ENCODE measurements at places on chromosomes 7 and 10.

DNA sequence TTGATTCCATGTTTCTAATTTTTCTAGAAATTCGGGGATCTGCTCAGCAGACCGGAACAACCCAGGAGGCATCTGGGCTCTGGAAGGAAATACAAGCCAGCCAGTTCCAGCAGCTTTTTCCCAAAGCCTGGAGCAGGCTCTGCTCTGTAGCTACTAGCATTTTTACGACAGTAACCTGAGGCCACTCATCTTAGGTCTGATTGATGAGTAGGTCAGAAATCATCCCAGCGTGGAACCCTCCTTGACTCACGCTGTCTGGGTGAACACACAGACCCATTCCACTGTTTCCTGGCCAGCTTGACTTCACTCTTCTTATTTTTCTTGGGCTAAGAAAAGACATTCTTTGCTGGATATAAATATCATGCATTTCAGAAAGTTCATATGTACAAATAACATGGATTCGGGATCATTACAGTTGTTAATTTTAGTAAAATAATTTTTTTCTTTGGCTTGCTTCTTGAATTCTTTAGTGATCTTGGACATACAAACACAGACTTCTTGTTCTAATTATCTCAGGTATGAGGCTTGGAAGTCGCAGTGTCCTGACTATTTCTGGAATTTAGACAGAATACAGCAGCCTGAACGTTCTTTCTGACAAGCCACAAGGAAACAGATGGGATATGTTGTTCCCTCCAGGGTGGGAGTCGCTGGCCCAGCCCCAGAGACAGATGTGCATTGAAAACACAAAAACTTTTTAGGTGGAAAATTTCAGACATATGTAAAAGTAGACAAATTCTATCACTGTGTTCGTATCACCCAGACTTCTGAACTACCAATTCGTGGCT, 54.6 kb upstream of the PITRM1 start:
- DNase-seq, result no peak

DNA sequence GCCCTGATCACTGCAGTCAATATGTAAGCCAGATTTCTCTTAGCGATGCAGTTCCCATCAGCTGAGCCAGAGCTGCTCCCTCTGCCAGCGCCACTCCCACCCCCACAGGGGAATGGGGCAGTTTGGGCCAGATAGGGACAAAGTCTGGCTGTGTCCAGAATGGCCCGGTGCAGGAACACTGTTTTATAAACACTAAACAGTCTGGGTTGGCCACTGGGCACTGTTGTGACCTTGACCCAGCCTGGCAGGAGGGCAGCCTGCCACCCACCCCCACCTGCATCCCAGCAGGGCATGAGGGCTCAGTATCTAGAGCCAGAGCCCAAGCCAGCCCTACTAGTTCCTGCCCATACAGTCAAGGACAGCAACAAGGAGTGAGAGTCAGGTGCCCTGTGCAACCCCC, 1.3 kb downstream of the OGDHL start:
- no peak for DNase-seq

- no peak for DNase-seq
Observed at GRCh38 chr7:50409856-50410745, 40.0 kb downstream of the FIGNL1 start.

DNA sequence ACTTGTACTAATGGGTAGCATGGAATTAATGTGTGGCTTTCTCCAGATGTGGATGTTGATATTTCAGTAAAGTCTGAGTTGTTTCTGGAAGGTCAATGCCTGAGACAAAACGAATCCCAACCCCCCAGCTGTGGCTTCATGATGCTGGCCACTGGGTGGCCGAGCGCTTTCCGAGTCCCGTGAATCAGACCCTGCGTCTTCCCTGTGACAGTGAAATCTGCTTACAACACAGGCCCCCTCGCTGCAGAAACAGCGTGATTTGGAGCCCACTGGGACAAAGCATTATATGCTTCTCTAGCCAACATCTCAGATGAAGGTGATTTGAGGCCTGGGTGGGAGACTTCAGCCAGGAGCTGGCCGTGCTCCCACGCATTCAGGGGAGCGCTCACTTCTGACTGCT, 124.7 kb downstream of the WDR37 start:
- DNase-seq, result no peak

- DNase-seq, result no peak
Observed at GRCh38 chr10:30437031-30437841, 3.3 kb downstream of the MAP3K8 start.

GRCh38 chr10:92789067-92789466, 59.3 kb upstream of the EXOC6 start:
- DNase-seq, result no peak

GRCh38 chr7:86768967-86769760, 125.5 kb downstream of the GRM3 start:
- no peak for DNase-seq

- DNase-seq, result no peak
Observed at GRCh38 chr10:111648046-111648445, 535.5 kb downstream of the GPAM start.

DNA sequence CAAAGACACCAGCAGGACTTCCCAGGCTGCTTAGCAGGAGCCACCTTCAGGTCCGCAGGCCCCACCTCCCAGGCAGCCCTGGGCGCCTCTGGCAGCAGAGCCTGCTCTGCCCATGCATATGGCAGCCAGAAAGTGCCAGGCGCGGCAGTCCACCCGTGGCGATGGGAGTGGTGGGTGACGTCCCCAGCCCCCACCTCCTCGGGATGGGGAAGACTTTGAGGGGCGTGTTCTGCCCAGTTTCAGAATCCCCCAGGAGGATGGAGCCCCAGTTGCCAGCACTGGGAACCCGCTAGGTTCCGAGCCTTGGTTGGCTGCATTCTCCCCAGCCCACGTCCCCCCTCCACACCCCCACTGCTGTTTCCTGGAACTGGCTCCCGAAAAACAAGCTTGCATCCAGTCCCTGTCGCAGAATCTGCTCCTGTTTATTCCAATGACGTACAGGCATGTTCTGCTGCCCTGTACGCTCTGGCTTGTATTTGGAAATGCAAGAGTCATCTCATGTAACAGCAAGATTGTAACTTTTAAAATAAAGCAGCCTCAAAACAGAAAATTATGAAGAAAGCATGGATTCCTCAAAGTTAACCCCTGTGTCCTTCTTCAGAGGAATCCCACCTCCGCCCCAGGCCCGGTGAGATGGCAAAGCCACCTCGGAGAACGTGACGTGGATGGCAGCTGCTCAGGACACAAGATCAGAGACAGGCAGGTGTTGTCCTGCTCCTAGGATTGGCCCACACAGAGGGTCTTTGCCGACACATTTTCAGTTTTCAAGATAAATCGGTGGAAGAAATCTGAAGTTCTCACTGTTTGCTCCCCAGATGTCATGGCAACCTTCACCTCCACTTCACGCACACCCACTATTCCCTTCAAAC, 87.8 kb upstream of the PPP2R2D start:
- DNase-seq, result no peak

GRCh38 chr10:95525033-95525418, 36.1 kb downstream of the SORBS1 start:
- no peak for DNase-seq

- DNase-seq, result no peak
Observed at GRCh38 chr7:113891828-113892227, 27.0 kb downstream of the PPP1R3A start.

DNA sequence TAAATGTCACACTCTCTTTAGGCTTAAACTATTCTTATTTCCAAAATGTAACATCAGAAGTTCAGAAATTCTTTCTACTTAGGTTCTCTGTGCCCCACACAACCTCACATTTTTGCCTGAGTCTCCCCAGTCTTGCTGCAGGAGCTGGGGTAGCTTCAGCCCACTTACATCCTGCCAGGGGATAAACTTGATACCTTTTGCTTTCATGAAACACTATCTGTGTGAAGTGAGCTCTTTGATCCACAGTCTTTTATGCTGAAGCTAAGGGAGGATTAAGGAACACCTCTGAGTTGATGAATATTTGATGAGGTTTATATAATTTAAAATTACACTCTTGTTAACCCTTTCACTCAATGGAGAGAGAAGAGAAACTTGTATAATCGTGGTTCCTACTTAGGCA, 341.0 kb downstream of the AUTS2 start:
- DNase-seq, result no peak

DNA sequence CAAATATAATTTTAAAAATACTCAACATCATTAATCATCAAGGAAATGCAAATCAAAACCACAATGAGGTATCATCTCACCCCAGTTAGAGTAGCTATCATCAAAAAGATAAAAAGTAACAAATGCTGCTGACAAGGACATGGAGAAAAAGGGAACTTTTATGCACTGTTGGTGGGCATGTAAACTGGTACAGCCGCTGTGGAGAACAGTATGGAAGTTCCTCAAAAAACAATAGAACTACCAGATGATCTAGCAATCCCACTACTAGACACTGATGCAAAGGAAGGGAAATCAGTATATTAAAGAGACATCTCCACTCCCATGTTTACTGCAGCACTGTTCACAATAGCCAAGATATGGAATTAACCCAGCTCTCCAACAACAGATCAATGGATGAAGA, 384.5 kb downstream of the PLXDC2 start:
- no peak for DNase-seq

DNA sequence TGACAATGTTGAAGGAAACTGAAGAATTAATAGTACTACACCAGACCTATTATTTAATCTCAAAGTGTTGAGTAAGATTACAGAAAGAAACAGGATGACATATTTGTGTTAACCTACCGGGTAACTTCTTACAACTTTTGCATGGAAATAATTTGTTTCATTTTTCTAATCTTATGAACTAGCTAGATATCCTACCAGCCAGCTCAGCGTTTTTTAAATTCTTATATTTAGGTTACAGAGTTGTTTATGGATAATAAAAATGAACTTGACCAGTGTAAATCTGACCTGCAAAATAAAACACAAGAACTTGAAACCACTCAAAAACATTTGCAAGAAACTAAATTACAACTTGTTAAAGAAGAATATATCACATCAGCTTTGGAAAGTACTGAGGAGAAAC, 37.0 kb downstream of the KIF11 start:
- DNase-seq, result no peak

DNA sequence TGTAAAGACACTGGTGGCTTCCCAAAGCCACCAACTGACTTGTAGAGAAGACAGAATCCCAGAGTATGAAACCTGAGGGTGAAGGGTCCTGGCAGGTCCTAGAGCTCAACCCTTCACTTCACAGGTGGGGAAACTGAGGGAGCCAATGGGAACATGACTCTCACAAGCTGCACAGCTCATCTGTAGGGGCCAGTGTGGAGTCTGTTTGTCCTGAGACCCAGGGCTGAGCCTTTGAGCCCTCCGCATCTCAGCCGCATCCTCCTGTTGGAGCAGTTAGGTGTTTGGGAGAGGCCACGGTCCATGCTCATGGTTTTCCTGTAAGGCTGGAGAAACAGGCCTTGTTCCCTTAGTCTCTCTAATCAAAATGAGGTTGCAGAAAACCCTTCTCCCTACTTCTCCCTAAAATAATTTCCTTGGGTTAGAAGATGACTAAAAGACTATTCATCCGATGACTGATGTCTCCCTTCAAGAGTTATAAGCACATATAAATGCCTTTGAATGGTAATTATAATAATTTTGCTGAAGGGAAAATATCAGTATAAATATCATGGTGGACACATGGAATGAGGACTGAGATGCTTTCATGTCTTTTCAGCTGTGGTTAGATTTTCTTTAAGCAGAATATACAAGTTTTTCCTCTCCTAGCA, 10.3 kb downstream of the HTRA1 start:
- no peak for DNase-seq

- no peak for DNase-seq
Observed at GRCh38 chr7:4861673-4862072, at the start of gene PAPOLB. Gene PAPOLB, minus strand, starts transcription at chr7:4862030. Its CDS starts 220 bp downstream, at chr7:4861810.

GRCh38 chr10:11165591-11166543, 148.2 kb downstream of the CELF2 start:
- DNase-seq, result no peak

DNA sequence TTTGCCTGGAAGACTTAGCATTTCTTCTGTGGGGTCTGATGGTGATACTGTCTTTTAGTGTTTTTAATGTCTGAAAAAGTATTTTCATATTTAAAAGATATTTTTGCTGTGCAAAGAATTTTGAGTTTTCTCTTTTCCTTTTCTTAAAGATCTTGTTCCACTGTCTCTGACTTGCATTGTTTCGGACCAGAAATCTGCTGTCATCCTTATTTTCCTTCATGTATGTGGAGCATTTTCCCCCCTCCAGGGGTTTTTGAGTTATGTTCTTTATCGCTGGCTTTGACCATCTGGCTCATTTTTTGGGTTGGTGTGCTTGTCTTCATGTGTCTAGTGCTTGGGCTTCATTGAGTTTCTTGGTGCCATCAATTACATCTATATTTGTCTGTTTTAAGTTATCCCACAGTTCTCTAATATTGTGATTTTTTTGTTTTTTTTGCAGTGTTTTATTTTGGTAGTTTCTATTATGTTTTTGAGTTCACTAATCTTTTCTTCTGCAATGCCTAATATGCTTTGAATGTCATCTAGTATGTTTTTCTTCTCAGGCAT, 119.9 kb downstream of the MGMT start:
- DNase-seq, result no peak

DNA sequence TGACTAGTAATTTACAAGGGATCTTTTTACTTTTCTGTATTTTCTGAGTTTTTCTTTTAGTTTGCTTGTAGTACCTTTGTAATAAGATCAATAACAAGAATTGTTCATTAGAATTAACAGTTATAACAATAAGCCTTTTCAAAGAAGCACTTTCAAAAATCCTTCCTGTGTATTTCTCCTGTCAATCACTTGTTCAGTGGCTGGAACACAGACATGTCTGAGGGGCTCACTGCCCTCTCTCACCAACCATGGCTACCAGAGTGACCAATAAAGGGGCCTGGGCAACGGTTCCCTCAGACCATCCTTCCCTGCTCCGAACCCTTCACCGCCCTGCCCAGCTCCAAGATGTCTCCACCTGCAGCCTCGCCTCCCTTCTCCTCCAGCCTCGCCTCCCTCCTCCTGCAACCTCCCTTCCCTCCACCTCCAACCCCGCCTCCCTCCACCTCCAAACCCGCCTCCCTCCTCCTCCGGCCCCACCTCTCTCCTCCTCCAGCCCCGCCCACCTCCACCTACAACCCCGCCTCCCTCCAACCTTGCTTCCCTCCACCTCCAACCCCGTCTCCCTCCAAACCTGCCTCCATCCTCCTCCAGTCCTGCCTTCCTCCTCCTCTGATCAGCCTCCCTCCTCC, 353.4 kb downstream of the TNS3 start:
- DNase-seq, result no peak

GRCh38 chr7:70730451-70731110, 401.4 kb upstream of the GALNT17 start:
- DNase-seq, result no peak

Measured in stimulated activated CD8-positive, alpha-beta memory T cell treated with anti-CD3 and anti-CD28 coated beads, Interleukin-7, amount 100 ng/mL, for 1 hour (primary cell).